SIG-M5 (cell line): ENCODE measurements at places on chromosomes 1 and 21.

- no peak for DNase-seq
These were observed 9.9 kb upstream of the DNTTIP2 start for GRCh38 chr1:93888900-93889299.

GRCh38 chr21:36854391-36854790, 112.1 kb downstream of the HLCS start:
- DNase-seq = no peak

DNA sequence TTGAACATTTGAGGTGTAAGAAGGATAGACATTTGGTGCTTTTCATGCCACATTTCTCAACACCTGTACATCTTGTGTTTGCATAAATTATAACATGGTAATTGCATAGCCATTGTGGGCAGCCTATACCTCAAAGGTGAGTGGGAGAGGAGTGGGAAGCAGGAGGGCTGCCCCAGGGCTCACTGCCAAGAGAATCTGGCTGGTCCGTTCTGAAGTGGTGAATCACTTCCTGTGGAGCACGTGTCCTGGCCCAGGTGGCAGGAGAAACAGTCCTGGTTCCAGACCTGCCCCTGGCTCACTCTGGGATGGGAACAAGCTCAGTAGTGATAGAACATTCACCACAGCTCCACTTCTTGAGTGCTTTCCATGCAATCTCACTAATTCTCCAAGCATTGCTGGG, 11.6 kb upstream of the OLFML2B start:
- DNase-seq = no peak

- DNase-seq = no peak
These were observed 116.1 kb downstream of the MRPS6 start for GRCh38 chr21:34189506-34189905.

DNA sequence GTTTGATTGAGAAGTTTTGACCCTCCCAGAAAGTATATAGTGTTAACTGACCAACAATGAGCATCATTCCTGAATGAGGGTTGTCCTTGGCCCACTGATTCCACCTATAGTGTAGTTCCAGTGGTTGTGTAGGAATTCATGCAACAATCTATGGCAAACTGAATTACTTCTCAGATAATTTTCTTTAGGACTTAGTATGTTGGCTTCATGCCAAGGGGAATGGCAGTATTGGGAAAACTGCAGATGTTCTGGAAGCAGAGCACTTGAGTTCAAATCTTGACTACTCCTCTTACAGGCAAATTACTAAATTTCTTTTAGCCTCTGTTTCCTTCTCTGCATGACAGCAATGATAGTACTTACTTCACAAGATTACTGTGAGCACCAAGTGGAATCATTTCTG, 65.8 kb downstream of the LRIG2 start:
- no peak for DNase-seq

- no peak for DNase-seq
These were observed 22.1 kb upstream of the DIP2A start for GRCh38 chr21:46436621-46437020.

DNA sequence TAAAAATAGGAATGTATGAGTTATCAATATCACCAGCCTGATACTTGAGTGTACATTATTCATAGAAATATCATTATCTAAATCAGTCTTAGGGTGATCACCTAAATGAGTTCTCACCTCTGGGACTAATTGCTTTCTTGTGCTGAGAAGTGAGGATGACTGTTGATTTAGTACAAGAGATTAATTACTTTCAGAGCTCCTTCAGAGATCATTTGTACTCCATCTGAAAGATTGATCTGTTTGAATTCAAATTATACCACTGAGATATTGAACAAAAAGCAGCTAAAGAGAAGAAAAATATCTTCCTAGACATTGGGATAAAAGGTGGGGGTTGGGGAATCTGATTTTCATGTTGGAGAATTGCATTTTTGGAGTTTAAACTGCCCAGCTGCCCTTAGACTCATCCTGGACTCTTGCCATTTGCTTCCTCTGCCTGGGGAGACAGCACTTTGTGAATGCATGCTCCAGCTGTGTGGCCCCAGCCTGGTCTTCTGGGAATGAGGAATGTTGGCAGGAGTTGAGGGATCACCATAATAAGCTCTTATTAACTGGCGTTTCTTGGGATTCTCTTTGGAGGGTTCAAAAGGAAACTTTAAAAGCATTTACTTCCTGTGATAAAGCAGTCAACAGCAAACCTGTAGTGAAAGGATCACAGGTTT, 19.7 kb upstream of the PGBD2 start:
- DNase-seq = no peak

DNA sequence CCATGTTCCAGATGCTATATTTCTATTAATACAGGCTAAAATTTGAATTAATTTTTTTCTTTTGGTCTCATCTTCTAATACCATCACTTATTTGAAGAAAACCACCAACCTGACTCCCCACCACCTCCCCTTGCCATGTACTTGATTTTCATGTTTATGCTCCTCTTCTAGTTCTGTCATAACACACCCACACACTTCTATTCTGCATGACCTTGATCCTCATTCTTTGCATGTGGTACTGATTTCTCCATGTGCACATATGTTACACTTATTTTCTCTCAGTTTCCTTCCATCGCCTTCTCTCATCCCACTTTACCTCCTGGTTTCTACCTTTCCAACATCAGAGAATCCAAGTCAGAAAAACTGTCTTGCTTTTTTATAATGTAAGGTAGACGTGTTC, 78.9 kb upstream of the ARID1A start:
- no peak for DNase-seq

- no peak for DNase-seq
These were observed 86.4 kb upstream of the JUN start for GRCh38 chr1:58870298-58870676.

DNA sequence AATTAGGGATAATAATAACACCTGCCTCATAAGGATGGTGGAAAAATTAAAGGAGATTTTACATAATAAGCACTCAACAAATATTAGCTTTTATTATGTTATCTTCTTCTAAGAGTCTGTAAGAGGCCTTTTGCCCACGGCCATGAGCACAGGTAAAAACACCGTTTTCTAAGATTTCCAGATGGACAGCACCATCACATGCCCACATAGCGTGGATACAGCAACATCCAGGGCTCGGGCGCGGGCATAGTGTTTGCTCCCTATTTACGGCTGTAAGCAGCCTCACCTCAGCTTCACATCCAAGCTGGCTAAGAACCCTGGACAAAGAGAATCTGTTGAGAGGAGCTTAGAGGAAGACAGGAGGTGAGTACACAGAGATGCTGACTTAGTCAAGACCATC, 216.4 kb upstream of the IRF2BP2 start:
- no peak for DNase-seq

GRCh38 chr1:19605967-19606366, 38.1 kb upstream of the NBL1 start:
- DNase-seq = no peak

DNA sequence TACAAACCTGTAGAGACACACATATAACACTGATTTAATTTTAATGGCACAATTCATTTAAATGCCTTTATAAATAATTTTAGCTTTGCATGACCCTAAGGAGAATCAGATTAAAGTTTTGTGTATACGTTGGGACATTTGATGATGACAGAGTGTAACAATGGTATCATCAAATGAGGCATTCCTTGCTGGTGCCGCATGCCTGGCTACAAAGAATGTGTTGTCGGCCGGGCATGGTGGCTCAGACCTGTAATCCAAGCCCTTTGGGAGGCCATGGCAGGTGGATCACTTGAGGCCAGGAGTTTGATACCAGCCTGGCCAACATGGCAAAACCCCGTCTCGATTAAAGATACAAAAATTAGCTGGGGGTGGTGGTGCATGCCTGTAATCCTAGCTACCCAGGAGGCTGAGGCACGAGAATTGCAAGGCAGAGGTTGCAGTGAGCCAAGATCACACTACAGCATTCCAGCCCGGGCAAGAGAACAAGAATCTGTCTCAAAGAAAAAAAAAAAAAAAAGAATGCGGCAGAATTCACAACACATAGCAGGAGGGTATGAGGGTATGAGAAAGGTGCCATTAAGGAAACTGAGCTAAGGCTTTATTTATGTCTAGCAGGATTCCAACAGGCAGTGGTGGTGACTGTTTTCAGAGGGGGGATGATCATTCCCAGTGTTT, 58.9 kb downstream of the PTPN14 start:
- no peak for DNase-seq

- no peak for DNase-seq
These were observed 56.2 kb downstream of the BTBD8 start for GRCh38 chr1:92136341-92136740.

DNA sequence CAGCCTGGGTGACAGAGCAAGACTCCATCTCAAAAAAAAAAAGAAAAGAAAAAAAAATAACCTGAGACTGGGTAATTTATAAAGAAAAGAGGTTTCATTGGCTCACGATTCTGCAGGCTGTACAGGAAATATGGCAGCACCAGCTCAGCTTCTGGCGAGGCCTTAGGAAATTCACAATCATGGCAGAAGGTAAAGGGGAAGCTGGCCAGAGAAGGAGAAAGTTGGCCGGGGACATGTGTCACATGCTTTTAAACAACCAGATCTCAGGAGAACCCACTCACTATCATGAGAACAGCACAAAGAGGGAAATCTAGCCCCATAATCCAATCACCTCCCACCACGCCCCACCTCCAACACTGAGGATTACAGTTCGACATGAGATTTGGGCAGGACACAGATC, 125.3 kb downstream of the DISP1 start:
- DNase-seq = no peak

GRCh38 chr21:25506261-25506660, 101.0 kb downstream of the MRPL39 start:
- DNase-seq = no peak

- no peak for DNase-seq
These were observed 21.9 kb downstream of the UBASH3A start for GRCh38 chr21:42425591-42425990.

- DNase-seq = no peak
These were observed 321.7 kb downstream of the HHAT start for GRCh38 chr1:210650403-210650802.

GRCh38 chr1:30679201-30679975, 44.0 kb downstream of the MATN1 start:
- no peak for DNase-seq

- DNase-seq = no peak
These were observed 1.3 kb upstream of the UBE4B start for GRCh38 chr1:10031461-10031860.

GRCh38 chr1:91830242-91831131, 55.5 kb downstream of the TGFBR3 start:
- no peak for DNase-seq

DNA sequence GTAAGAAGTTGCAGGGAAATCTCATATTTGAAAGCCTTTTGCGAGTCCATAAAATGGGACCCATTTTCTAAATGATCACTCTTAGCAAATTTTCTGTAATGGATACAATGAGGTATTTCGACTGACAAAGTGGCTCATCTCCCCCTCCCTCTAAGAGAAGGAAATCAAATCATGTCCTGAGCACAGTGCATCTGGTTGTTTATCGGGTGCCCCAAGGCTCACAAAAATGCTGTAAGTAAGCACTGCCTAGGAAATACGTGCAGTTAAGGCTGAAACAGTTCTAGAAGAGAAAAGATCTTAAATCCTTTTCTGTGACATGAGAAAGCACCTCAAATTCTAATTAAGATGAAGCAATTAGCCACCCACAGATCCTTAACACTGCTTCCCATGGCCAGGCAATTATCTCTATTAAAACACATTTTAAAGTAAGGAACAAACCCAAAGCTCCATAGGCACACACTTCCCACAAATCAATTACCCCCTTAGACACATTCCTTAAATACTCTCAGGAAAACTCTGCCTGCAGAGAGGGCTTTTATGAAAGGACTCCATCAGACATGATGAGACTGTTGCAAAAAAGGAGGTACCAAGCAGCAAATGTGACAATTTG, 216.3 kb downstream of the KCNH1 start:
- no peak for DNase-seq

GRCh38 chr1:212561501-212561931, 47.0 kb upstream of the ATF3 start:
- DNase-seq = no peak

GRCh38 chr1:44559330-44559729, 115.0 kb downstream of the TMEM53 start:
- no peak for DNase-seq

- DNase-seq = no peak
These were observed 85.0 kb upstream of the AK4 start for GRCh38 chr1:65063025-65063424.

DNA sequence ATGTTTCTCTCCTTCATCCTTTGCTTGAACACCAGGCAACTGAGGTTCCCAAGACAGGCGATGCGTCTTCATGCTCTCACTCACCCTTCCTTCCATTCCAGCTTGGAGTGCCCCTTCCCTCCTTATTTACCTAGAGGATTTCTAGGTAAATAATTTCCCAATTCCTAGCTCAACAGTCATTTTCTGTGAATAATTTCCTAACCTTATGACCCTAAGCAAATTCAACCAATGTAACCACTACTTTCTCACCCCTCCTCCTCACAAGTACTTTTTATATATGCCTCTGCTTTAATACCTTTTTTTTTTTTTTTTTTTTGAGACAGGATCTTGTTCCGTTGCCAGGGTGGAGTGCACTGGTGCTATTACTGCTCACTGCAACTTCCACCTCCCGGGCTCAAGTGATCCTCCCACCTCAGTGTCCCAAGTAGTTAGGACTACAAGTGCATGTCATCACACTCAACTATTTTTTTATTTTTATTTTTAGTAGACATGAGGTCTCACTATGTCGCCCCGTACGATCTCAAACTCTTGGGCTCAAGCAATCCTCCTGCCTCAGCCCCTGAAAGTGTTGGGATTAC, 86.7 kb downstream of the USP24 start:
- no peak for DNase-seq

GRCh38 chr1:39757501-39757900, 13.6 kb downstream of the OXCT2 start:
- DNase-seq = no peak

DNA sequence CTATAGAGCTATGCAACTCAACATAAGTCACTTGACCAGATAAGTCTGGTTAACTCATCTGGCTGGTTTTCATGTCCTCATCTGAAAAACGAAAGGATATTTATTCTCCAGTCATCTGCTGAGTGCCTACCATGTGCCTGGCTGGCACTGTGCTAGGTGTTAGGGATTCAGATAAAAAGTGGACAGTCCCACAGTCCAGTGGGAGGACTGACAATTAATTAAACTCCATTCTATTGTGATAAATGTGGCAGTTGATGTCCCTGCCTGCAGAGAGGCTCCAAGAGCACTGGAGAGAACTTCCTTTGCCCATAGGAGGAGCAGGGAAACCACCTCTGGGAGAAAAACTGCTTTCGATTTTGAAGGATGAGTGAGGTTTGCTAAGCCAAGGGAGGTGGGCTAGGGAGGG, 5.4 kb downstream of the NUAK2 start:
- DNase-seq = no peak

GRCh38 chr21:32246571-32247140, 32.2 kb downstream of the MIS18A start:
- DNase-seq = no peak

- DNase-seq = no peak
These were observed 366.1 kb upstream of the ST6GALNAC5 start for GRCh38 chr1:76501136-76501535.

- DNase-seq = no peak
These were observed 1.1 kb upstream of the ADAMTS1 start for GRCh38 chr21:26846036-26846931.

GRCh38 chr1:65065524-65066418, 82.2 kb upstream of the AK4 start:
- DNase-seq = no peak
